ENCODE measurements at places on chromosomes 12 and 14.
A peak's percentile ranks its signal among the peaks of the same experiment; 100 is the strongest.

GRCh38 chr12:62319058-62319457 lies 58.9 kb downstream of the USP15 start:
- DNase-seq = no peak

DNA sequence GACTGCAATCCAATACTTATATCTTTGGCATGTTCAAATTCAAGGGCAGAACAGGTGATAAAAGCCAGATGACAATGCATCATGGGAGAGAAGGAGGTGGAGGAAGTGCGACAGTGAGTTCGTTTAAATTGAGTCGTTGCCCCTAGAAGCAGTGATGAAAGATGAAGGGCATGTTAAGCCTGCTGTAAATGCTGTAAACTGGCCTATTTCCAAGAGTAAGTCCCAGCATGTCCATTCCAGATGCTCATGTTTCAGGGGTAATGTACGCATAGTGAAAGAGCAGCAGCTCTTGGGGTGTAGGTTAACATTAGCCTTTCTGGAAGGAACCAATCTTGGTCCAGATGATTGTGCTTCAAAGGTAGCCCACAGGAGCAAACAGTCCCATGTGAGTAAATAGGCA lies 97.1 kb downstream of the C2CD5 start:
- DNase-seq = no peak

DNA sequence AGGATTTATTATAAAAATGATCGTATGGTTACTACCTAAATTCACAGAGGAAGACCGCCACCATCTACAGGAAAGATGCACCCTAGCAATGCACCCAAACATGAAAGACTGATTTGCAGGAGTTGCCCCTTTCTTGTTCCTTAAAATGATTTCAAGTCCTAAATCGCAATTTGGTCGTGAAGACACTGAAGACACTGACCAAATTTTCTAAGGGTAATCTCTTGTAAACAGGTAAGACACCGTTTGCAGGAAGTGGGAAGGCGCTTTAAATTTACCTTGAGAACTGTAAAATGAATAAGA lies 1.0 kb downstream of the SOS2 start:
- DNase-seq = no peak

DNA sequence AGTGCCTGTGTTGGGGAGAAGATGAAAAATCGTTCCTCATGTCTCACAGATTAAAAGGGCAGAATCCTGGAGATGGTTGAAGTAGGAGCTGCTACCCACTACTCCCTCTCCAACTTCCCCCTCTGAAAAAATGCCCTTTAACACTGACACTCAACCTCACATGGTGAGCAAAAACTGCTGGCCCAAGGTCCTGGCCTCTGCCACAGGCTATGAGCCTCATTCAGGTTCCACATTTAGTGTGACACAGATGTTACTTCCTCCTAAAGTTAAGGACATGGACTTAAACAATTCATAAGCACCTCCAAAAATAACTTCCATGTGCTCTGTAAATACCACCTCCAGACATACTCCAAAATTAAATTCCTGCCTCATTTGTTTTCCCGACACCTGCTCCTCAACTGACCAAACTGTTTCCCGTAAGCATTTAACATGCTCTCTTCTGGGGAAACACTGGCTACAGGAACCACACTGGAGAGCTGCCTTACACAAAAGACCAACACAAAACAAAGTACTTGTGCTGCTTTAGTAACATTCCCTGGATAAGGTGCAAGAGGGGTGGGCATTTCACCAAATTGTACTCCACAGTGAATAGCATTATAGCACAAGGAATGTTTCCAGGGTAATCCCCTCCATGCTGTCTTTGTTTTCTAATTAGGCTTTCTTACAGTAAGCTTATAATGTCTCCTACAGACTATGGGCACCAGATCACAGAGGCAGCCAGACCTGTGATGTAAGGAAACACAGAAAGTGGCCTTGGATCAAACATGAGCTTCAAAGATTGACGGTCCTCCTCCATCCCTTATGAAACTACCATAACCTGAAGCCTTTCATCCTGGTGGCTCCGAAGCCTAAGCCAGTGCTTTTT lies 57.0 kb downstream of the PHLDA1 start:
- DNase-seq = no peak

- no peak for DNase-seq
These were observed 56.6 kb downstream of the BCL2L14 start for GRCh38 chr12:12127304-12127703.

DNA sequence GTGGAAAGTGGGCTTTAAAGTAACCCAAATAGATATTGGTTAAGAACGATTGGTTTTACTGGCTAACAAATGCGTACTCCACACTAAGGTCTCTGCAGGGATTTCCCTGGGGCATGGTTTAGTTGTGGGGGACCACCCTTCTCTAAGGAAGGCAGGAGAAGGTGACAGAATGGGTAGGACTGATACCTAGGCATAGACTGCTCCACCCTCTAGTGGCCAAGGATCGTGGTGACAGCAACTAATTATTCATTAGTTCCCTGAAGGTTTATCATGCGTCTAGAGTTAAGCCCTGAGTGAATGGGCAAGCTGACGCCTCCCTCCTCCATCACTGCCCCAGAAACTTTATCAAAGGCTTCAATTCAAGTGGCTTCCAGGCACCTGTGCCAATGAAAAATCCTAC lies 9.1 kb downstream of the FAM181A start:
- DNase-seq = no peak

- DNase-seq = no peak
These were observed 623.5 kb downstream of the FLRT2 start for GRCh38 chr14:86153480-86153879.

GRCh38 chr14:80780500-80780899 lies 161.0 kb downstream of the CEP128 start:
- no peak for DNase-seq

- DNase-seq = no peak
These were observed 8.8 kb upstream of the GPRC5D start for GRCh38 chr12:12960639-12961209.

GRCh38 chr12:48189331-48190125 lies 6.1 kb downstream of the CCDC184 start:
- DNase-seq = peak; percentile 42

- DNase-seq = no peak
These were observed 6.7 kb upstream of the BATF start for GRCh38 chr14:75515629-75515996.

DNA sequence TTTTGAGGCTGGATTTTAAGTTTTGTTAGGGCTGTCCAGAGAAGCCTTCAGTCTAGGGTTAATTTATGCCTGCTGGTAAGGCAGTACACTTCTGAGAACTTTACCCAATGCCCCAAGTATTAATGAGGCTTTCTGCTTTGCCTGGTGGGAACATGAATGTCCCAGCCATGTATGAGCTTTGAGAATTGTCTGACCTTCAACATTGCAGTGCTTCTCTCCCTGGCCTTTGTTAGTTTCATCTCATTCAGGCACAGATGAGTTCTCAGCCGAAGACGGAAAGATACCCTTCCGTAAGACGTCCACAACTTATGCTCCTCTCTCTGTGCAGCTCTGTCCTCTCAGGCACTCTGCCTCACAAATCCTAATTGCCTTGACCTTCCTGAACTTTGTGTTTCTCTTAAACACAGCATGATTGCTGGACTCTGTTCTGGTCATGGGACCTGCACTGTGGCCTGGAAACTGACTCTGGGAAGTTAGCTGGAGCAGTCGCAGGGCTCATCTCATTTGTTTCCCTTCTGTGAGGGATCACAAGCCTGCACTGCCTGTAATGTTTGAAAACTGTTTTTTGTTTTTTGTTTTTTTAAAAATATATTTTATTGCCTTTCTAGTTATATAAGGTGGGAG lies 15.7 kb downstream of the CHPT1 start:
- no peak for DNase-seq

DNA sequence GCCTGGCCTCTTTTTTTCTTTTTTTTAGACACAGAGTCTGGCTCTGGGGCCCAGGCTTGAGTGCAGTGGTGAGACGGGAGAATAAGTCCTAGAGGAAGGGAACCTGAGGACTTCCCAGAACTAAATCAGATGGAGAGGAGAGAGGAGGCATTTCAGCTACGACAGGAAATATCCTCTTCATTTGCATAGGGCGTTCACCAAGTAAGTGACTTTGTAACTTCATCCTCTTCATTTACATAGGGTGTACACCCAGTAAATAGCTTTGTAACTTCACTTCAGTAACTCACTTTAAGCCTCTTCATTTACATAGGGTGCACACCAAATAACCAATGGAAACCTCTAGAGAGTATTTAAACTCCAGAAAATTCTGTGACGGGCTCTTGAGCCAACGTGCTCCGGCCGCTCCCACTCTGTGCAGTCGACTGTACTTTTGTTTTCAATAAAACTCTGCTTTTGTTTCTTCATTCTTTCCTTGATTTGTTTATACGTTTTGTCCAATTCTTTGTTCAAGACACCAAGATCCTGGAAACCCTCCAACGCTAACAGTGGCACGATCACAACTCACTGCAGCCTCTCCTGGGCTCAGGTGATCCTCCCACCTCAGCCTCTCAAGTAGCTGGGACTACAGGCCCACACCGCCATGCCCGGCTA lies 21.4 kb upstream of the ANKRD9 start:
- DNase-seq = no peak

- no peak for DNase-seq
These were observed 115.3 kb upstream of the CPSF6 start for GRCh38 chr12:69123919-69124638.

- no peak for DNase-seq
These were observed 23.7 kb downstream of the NINJ2 start for GRCh38 chr12:639566-639965.

DNA sequence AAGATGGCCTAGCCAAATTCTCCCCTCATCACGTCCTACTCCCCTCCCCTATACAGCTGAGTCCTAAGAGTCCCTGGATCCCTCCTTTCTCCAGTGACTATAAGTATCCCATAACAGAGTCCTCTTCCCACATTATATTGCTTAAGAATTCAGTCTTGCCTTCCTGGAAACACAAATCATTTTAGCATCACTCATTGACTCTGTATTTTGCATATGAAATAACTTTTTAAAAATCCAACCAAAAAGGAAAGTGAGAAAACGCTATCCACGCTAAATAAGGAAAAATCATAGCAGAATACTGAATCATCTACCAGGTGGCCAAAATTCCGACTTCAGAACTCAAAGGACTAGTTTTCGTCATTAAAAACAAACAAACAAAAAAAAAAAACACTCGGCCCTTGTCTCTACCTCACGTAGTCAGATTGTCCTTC lies 130.2 kb downstream of the GCH1 start:
- no peak for DNase-seq
